ENCODE measurements at places on chromosomes 5 and 9.
A peak's percentile ranks its signal among the peaks of the same experiment; 100 is the strongest.

DNA sequence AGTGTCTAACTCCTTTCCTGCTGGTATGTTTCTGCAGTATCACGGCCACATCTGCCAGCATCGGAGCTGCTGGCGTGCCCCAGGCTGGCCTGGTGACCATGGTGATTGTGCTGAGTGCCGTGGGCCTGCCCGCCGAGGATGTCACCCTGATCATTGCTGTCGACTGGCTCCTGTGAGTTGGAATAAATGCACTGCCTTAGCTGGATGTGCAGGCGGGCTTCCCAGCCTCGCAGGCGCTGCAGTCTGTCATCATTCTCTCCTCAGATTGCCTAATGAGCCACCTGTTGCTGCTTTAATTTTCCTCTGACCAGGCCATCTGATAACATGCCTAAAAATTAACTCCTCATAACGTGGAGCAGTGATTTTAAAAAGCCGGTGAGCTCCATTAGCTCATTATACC, 79.1 kb upstream of the PLPP6 start:
- no peak for DNase-seq

- peak; percentile 19 for DNase-seq
Observed at GRCh38 chr5:111224561-111225345, 569 bp downstream of the CAMK4 start.

GRCh38 chr5:164578911-164579310, 1073.5 kb downstream of the MAT2B start:
- no peak for DNase-seq

DNA sequence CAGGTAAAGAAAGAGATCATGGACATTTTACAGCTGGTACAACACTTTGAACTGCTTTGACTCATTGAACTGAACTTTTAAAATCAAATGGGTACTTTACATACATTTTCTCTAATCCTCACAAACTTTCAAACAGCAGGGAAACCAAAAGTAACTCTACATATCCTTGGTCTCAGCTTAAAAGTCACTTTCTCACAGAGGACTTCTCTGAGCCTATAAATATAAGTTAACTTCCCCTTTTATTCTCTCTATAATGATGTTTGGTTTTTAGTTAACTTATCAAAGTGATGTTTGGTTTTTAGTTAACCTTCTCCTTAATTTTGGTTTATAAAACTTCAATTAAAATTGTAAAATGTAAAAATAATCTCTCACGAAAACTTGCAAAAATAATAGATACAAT, 209.8 kb downstream of the MCTP1 start:
- no peak for DNase-seq

- DNase-seq, result no peak
Observed at GRCh38 chr5:139878093-139878492, 82.5 kb downstream of the PSD2 start.
